Choroid plexus epithelial cell (primary cell): ENCODE measurements at places on chromosomes 16 and 17.

GRCh38 chr16:48605518-48606110, 4.4 kb downstream of the N4BP1 start:
- DNase-seq = no peak

DNA sequence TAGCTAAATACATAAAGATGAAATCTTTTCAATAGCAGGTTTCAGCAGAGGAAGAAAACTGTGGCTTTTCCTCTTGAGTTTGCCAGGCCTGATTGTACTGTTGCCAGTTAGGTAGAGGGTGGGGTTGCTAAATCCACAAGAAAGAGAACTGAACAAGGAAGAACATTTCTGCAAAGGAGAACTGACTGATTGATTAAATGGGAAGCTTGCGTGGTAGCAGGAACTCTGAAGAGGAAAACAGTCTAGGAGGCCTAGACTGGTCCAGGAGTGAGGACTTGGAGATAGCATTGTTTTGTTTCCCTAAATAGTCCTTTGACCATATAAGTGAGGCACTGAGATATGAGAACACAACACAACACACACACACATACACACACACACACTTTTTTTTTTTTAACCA, 18.8 kb downstream of the LRRC36 start:
- DNase-seq = no peak

DNA sequence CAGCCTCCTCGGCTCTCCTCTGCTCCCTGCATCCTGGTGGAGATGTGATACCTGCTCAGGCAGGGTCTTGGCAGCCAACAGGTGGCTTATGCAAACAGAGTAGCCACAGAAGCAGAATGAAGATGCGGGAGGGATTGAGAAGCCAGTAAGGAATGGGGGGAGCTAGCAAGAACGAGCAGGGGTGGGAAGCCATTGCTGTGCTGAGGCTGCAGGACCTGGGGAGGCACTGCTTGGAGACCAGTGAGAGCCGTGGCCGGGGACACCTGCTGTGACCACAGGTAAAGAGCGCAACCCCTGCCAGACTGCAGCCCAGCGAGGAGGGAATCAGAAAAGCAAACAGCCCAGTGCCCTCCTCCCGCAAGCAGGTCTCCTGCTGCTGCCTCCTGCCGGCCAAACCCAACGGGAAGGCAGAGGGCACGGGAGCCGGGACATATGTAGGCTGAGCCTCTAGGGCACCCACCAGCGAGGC, 14.7 kb downstream of the AIPL1 start:
- DNase-seq = peak; percentile 47

DNA sequence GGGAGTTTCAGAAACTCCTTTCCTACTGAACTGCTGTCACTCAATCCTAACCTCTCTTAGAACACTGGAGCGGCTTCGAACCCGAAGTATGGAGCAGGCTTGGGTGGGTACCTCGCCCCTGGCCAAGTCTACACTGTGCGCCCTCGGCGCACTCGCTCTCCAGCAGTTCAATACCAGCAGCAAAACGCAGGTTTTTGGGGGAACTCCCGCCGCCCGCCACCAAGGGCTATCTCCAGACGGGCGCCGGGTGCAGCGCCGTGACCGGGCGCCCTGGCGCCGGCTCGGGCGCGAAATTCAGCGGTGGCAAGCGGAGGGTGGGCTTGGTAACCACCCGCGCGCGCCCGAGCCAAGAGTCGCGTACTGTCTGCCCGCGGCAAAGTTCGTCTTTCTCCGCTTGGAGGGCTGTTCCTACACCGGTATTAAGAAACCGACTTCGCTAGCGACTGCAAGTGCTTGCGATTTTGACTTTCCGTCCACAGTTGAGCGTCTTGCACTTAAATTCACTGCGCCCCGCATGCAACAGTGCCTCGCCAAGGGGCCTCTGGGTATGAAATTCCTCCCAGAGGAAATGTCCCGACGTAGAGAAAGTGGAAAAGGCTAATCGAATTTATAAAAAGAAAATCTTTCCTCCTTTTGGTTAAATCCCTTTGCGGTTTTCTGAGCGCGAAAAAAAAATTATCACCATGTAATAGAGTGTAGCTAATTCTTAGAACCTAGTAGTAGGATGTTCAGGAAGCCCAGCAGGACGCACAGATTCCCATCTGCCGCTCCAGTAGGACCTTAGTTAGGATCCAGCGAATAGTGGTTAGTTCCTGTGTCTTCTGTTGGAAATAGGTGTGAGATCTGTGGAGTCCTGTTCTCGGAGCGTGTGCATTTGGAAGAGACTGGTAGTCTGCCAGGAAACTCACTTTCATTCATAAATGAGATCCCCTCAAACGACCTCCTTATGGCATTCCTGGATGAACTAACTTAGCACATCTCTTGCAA, 5.0 kb upstream of the SALL1 start:
- no peak for DNase-seq

DNA sequence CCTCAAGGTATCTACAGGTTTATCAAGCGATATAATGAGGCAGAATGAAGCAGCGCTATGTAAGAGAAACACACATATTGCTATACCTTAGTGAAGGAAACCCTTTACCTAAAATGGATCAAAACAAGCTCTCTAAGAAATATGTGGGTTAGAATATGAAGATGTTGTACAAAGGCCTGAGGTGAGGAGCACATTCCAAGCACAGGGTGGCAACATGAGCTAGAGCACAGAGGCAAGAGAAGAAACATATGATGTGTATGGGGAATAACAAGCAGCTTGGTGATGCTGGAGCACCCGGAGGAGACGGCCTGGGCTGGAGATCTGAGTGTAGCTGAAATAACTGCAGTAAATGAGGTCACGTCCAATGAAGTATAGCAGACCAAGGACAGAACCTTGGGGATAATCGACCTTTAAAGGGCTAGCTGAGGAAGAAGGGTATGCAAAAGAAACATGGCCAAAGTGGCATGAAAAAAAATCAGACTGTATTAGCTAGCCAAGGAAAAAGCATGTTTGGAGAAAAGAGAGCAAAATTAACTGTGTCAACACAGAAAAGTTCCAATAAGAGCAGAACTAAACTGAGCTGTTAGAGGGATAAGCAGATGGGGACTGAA, 44.0 kb downstream of the MARVELD3 start:
- peak; percentile 50 for DNase-seq

DNA sequence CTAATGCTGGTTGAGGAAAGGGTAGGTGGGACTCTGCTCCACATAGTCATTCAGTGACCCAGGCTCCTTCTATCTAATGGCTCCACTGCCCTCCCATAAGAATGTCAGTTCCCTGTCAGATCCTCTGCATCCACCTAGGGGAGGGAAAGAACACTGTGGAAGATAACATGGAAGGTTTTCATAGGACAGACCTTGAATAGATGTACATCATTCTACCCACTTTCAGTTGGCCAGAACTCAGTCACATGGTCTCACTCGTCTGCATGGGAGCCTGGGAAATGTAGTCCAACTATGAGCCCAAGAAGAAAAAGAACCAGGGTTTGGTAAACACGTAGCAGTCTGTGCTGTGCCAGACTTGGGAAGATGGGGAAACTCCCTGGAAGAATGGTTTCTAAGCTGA, 27.1 kb upstream of the SCNN1B start:
- DNase-seq = peak; percentile 2

GRCh38 chr16:65975049-65975708, 391.3 kb upstream of the CDH5 start:
- DNase-seq = peak; percentile 73

DNA sequence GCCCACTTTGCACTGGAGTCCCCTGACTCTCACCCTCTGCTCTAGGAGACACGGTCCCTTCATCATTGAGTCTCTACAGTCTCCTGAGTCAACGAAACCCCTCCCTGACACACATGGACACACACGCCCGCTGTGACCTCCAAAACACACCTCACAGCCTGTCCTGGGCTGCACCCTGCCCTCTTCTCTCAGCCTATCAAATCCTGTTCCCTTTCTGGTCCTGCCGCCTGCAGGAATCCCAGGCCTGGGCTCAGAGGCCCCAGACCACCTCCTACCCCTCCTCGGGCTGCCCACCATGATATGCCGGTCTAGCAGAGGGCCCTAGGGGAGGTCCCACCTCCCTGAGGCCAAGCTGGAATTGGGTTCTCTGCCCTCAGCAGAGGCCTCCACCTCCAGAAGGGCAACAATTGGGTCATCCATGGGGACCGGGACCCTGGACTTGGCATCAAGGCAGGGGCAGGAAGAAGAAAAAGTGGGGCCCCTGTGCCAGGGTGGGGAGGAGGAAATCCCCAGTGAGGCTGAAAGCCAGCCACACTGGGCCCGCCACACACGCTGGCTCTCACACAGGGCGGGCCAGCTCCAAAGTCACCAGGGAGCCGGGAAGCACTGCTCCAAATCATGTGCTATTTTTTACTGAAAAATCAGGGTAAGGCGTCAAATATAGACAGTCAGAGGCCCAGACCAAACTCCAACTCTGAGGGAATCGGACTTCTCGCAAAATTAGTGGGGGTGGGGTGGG, 3.4 kb downstream of the PPP1R9B start:
- no peak for DNase-seq

- DNase-seq = no peak
Observed at GRCh38 chr17:8522577-8522976, 86.9 kb downstream of the NDEL1 start.

DNA sequence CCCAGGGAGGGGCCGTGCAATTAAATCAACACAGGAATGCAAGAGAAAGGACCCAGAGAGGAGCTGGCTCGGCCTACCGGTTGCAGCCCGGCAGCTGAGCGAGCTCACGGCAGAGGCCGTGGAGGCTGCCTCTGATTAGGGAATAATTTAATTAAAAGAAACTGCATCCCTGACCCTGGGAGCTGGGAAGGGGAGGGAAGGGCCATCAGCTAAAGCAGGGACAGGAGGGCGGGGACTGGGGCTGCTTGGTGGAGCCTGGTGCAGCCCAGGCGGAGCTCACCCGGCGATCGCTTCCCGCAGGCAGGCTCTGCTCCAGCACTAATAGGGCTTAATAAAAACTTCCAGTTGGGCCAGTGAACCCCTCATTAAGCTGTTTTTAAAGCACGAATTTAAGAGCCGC, 43.4 kb downstream of the LMF1 start:
- DNase-seq = no peak

- DNase-seq = no peak
Observed at GRCh38 chr16:58109330-58109729, 19.9 kb downstream of the CFAP20 start.

DNA sequence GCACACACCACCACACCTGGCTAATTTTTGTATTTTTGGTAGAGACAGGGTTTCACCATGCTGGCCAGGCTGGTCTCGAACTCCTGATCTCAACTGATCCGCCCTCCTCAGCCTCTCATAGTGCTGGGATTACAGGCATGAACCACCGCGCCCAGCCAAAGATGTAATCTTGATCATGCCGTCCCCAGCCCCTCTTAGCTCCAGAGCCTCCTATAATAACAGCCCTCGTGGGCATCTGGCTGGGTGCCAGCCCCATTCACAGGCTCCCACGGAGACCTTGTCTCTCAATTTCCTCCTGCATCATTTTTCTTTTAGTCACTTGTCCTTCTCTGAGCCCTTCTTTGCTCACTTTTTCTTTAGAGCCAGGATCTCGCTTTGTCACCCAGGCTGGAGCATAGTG, 94.2 kb downstream of the KATNIP start:
- no peak for DNase-seq

GRCh38 chr16:49835161-49835777, 20.6 kb downstream of the ZNF423 start:
- DNase-seq = no peak

DNA sequence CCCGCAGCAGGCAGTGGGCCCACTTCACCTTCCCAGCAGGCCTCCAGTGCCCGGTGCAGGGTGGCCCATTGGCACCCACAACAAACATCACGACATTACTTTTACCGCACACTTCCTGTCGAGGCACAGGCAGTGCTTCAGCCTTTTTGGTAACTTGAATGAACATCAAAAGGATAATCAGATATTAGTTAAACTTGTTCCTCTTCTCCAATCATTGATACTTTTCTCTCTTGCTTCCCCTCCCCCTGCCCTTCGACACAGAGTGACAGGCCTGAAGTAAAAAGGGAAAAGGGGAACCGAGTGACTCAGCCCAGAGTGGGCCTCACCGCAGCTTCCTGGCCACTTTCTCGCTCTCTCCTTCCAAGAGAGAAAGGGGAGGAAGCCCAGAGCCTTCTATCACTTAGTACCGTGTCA, 507.0 kb downstream of the MAF start:
- no peak for DNase-seq

- peak; percentile 71 for DNase-seq
Observed at GRCh38 chr17:80584176-80584905, 39.7 kb downstream of the RPTOR start.

GRCh38 chr17:21535686-21536375, 156.5 kb upstream of the KCNJ18 start:
- no peak for DNase-seq

- no peak for DNase-seq
Observed at GRCh38 chr16:68719993-68720489, 17.1 kb upstream of the CDH1 start.
